ENCODE measurements at places on chromosomes 6 and 20.

DNA sequence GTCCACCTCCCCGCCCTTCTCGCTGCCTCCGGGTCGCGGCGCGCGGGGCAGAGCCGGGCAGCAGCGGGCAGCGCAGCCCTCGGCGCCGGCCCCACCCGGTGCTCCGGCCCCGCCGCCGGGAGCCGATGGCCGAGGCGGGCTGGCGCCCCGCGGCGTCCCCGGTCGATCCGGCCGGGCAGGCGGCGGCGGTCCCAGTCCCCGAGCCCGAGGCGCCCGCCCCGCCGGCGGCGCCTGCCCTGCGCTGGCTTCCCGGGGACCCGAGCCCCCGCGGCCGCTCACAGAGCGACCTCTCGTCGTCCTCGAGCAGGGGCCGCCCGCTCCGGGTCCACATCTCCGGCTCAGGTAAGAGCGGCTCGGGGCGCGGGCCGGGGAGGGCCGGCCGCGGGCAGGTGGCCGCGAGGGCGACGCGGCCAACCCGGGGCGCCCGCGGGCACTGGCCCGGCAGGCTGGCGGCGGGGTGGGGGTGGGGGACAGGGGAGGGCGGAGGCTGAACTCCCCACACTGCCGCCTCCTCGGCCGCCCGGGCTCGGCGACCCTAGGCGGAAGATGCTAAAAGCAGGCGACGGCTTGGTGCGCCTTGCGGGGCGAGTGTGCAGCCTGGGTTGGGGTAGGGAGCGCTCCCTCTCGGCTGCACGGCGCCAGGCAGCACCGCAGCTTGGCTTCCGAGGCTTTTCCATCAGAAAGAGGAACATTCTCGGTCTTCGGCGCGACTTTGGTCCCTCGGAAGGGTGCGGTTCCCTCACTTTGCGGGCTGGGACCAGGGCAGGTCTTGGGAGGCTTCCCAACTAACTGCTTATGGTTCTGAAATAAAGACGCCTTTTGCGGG is 25.6 kb upstream of the FUCA2 start:
- DNase-seq, result no peak

GRCh38 chr6:155084431-155085123 is 89.5 kb downstream of the TIAM2 start:
- DNase-seq, result no peak

GRCh38 chr20:32751702-32752457 is 8.6 kb upstream of the COMMD7 start:
- DNase-seq, result no peak

GRCh38 chr20:55160037-55160436 is 684.6 kb downstream of the DOK5 start:
- no peak for DNase-seq

GRCh38 chr6:29958921-29959320 is 16.6 kb downstream of the HLA-A start:
- no peak for DNase-seq

GRCh38 chr6:16721977-16722376 is 39.3 kb downstream of the ATXN1 start:
- no peak for DNase-seq

- DNase-seq, result no peak
Observed at GRCh38 chr6:144314003-144314485, 28.9 kb downstream of the UTRN start.

DNA sequence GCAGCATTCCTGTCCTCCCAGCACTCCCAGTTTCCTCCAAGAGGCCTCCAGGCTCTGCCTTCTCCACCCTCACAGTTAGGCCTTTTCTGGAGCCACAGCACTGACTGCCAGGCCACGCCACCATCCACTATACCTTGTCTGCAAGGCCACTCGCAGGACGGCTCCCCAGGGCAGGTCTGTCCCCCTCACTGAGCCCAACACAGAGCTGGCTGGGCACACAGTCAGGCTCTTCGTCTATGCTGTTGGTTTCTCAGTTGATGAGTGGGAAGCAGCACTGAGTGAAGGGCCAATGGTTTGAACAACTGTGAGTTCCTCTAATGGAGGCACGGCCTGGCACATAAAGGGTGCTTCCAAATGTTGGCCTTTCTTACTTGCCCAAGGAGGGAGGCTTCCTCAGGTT is 95.2 kb downstream of the GRM4 start:
- DNase-seq, result no peak

DNA sequence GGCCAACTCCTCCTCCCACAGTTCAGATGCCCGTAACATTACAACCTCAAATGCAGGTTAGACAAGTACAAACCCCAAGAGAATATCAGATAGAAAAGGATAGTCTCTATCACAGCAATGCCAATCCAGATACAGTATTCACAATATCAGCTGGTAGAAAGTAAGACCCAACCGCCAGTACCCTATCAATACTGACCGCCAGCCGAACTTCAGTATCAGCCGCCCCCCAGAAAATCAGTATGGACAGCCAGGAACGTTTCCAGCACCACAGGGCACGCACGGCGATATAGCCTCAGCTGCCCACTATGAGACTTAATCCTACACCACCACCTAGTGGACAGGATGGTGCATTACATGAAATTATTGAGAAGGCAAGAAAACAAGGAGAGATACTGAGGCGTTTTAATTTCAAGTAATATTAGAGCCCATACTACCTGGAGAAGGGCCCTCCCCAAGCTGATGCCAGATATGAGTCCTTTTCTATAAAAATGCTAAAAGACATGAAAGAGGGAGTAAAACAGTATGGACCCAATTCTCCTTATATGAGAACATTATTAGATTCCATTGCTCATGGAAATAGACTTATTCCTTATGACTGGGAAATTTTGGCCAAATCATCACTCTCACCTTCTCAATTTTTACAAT is 17.6 kb upstream of the EIF2S2 start:
- DNase-seq, result no peak

- DNase-seq, result no peak
Observed at GRCh38 chr6:15483060-15483459, 179.8 kb downstream of the DTNBP1 start.
